ENCODE measurements at places on chromosomes 1 and 21. TPM values are rescaled to one million over a fixed set of nuclear protein-coding genes. Genes with fewer than 3 reads are reported as not detected.

Gene ZNF695
- total RNA-seq: 5.8 TPM

Gene SAMD11
- 3.4 TPM for total RNA-seq

Gene HAO2
- not detected for total RNA-seq

Gene CXADR
- total RNA-seq: not detected

DNA sequence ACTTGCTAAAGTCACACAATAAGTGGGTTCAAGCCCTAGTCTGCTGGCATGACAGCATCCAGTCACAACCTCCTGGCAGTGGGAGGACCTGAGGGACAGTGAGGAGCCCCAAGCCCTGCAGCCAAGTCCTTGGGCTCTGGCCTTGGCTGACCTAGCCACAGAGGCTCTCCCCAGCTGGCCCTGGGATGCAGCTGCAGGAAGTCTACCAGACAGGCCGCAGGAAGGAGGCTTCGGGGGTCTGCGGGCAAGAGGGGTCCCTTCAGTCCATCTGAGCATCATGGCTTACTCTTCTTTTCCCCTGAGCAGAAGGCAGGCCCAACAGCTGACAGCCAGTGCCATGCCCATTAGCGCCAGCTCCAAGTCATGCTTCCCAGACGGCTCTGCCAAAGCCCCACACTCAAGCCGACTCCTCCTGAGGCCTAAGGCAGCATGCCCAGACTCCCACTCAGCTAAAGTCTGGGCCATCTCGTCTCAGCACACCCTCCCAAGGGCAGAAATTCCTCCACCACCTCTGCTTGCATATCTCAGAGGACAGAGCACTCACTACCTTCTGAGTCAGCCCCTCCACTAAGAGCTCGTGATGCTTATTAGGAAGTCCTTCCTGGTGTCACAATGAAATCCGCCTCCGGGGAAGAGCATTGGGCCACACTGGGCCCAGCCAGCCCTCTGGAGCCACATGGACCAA lies 20.1 kb downstream of the SLC1A7 start:
- no peak for DNase-seq

DNA sequence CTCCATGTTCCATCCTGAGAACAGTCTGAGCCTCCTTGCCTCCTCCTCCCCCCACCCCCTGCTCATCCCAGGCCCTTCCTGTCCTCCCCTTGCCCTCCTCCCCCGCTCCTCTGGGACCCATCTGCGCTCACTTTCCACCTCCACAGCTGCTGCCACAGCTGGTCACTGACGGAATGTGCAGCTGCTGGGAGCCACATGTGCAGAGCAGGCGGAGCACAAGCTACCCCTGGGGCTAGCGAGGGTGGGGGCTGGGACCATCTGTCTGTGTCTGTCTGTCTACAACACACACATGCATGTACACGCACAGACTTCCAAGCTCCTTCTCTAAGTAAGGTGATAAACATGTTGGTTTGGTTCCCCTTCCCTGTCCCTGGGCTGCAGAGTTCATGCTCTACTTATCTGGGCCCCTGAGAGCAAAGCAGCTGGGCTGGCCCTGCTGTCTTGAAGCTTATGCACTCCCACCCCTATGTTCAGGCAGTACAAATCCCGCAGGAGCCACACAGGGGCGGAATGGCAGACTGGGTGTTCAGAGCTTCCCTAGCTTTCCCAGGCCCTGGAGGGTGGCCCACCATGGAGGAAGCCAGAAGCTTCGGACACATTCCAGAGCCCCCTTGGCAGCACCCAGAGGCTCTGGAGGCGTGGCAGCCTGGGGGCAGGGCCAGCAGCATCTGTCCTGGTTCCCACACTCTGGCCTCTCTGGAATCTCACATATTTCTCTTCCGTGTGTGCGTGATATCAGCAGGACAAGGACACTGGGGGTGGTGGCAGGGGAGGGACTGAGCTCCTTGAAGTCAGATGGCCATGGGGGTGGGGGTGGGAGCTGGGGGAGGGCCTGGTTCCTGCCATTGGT lies 7.0 kb upstream of the HEYL start:
- peak; percentile 100 for DNase-seq

DNA sequence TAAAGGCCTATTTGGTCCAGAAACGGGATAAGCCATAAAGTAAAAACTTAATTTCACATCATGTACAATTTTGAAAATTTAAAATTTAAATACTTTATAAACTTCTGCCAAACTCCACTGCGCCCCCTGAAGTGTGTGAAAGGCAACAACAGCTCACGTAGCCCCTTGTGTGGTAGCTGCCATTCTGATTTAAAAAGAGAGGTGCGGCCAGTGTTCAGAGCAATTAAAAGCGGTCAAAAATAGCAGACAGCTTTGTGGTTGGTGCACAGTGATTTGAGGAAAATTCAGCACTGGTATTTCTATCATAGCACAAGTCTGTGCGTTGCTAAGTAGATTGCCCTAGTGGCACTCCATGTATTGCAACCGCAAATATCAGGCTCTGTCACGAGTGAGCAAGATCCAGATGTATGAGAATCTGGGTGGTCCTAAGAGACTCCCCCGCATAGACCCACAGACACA lies 122.5 kb downstream of the ATG4C start:
- DNase-seq: peak; percentile 17

GRCh38 chr1:205374210-205375078 lies 17.7 kb upstream of the KLHDC8A start:
- peak; percentile 65 for DNase-seq

GRCh38 chr21:15706696-15707095 lies 23.1 kb upstream of the USP25 start:
- DNase-seq: peak; percentile 97
